ENCODE measurements at places on chromosomes 7 and 10.
A peak's percentile ranks its signal among the peaks of the same experiment; 100 is the strongest.

DNA sequence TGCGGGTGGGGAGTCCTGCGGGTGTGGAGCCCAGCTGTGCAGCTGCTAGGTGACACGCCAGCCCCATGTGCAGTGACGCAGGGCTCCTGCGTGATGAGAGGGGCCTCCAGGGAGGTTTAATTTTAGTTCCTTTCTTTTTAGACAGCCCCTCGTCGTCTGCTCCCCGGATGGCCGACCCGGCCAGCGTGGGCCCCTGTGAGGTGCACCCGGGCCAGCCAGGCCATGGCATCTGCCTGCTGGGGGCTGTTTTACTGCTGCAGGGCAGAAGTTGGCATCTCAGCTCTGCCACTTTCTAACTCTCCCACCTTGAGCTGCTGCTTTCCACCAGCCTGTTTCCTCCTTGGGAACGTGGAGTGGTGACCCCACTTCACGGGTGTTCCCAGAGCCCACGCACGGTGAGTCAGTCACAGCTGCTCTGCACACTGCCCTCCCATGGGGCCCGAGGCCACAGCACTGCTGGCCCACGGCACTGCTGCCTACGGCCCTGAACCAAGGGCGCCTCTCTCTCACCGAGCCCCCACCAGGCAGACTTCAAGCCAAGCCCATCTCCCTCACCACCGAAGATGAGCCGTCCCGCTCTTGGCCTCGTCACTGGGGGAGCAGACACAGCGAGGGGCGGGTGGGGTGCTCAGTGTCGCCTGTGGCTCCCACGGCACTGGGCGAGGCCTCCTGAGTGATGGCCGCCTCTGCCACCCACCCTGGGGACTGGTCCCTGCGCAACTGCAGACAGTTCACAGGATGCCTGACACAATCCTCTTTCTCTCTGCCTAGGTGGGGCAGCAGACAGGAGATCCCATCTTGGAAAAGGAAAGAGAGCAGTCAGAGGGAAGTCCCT is 21.3 kb downstream of the CYP2W1 start:
- DNase-seq, result no peak

- no peak for DNase-seq
Measured at GRCh38 chr10:88292185-88292514, 291.0 kb downstream of the RNLS start.

GRCh38 chr10:7302392-7302906 is 108.4 kb downstream of the SFMBT2 start:
- peak; percentile 72 for DNase-seq

DNA sequence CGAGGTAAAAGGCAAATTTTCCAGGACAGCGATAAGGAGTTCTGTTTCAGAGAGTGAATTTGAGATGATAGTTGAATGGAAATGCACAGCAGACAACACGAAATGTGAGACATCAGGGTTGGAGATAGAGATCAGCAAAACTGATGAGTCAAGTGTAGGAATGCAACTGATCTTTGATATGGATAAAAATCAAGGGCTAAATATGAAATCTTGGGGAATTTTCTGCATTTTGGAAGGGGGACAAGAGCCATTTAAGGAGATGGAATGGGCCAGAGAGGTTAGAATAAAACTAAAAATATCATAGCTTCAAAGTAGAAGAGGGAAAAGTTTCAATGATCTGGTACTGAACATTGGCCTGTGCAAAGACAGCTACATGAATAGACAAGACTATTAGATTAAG is 11.5 kb downstream of the CISD1 start:
- no peak for DNase-seq

DNA sequence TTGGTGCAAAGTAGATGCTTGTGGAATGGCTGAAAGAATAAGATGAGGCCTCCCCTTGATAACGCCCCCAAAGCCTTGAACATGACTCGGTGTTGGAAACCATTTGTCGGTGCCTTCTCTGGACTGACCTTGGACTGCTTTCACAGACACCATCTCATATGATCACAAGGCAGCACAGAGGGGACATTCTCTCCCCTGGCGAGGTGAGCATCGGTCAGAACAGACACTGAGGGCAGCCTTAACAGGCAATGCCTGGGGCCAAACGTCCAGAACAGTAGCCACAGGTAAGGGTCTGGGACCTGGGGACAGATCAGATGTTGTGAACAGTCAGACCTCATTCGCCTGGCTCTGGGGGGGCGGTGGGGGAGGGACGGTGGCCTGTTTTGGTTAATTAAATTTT is 2.8 kb upstream of the TRRAP start:
- no peak for DNase-seq

DNA sequence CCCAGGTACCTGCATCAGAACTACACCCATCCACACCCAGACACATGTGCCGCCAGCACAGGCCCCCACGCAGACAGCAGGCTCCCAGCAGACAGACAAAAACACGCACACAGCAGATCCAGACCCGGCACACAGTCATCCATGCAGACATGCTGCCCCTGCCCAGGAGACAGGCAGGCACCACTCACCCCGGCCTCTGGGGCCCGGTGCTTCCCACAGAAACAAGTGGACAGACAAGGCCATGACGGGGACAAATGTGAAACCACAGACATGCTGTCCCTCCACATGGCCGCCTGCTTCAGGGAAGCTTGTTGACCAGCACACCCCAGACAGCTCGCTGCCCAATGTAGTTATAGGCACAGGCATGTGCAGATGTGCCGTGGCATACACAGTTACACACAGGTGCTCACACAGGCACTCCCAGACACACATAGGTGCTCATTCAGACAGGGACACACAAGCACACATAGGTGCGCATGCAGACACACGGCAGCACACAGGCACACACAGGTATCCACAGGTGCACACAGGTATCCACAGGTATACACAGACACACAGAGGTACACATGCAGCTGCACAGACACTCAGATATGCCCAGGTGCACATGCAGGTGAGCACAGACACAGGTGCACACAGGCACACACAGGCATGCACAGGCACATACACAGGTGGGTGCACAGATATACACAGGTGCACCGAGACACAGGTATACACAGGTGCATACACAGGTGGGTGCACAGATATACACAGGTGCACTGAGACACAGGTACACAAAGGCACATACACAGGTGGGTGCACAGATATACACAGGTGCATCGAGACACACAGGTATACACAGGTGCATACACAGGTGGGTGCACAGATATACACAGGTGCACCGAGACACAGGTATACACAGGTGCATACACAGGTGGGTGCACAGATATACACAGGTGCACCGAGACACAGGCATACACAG is 10.5 kb upstream of the SCART1 start:
- no peak for DNase-seq

All from HEK293T (cell line).